ENCODE measurements at places on chromosomes 6 and 20.

GRCh38 chr6:170162775-170163404 lies 128.0 kb downstream of the DLL1 start:
- DNase-seq, result no peak

- no peak for DNase-seq
Observed at GRCh38 chr6:125794342-125795137, 3.8 kb downstream of the NCOA7 start.

DNA sequence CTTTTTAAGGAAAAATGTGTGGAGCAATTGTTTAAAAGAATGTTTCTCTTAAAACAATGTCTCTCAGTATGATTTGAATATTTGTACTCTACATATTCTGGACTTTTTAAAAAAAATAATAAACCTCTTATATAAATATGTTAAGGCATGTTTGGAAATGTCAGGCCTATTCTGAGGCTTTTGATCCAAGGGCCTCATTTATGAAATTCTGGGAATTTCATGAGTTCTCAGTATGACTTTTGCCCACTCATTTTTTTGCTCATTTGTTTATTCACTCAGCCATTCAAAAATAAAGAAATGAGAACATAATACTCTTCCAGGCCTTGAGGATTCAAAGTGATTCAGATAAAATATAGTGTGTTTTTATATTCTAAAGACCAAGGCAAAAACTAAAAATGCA lies 60.4 kb downstream of the DOK5 start:
- no peak for DNase-seq

DNA sequence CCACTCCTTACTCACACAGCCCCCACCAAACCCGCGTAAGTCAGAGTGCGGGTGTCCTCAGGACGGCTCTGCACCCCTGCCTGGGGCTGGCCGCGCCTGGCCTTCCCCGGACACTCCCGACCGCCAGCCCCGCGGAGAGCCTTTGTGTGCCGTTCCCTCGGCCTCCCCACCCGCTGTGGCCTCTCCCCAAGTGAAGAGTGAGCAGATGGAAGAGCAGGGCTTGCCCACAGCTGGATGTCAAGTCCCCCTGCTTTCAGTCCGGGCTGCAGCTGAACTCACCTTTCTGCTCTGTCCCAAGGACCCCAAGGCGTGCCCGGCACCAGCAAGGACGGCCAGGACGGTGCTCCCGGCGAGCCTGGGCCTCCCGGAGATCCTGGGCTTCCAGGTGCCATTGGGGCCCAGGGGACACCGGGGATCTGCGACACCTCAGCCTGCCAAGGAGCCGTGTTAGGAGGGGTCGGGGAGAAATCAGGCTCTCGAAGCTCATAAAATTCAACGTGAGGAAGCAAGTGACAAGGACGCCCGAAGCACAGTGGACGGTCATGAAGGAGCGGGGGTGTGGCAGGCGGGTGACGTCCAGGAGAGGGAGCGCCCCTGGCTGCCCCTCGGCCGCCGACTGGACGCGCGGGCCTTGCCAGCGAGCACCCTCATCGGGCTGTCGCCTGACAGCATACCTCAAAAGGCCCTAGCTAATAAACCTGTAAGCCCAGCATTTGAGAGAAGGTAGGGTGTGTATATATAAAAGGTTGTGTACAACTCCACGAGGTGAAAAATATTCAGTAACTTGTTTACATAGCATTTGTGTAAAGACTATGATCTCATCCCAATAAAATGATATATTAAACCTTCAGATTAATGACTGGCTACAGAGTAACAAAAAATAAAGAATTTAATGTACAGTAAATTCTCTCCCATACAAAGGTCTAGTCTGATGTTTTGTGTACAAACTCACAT lies 21.1 kb downstream of the TCFL5 start:
- DNase-seq, result no peak

DNA sequence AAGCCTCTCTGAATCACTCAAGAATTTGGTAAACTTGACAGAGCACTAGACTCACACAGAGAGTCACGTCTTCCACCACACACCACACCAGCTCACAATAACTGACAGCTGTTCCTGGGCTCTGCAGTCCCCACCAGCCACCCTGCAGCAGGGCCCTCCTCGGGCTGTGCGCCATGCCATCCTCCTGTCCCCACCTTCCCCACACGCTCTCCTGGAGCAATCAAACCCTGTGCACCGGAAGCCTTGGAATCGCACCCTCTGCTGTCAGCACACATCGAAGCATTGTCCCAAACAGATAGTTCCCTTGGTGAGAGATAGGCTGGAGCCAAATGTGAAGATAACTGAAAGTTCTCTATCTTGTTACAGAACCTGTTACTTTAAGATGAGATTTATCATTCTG lies 191.0 kb downstream of the TBXT start:
- no peak for DNase-seq

- no peak for DNase-seq
Observed at GRCh38 chr6:152184573-152184916, 377.1 kb downstream of the ESR1 start.

- no peak for DNase-seq
Observed at GRCh38 chr20:25863536-25864325, 167.1 kb upstream of the ZNF337 start.
